Esophagus squamous epithelium (tissue), 5 donors: ENCODE measurements at places on chromosomes 12 and 14.

DNA sequence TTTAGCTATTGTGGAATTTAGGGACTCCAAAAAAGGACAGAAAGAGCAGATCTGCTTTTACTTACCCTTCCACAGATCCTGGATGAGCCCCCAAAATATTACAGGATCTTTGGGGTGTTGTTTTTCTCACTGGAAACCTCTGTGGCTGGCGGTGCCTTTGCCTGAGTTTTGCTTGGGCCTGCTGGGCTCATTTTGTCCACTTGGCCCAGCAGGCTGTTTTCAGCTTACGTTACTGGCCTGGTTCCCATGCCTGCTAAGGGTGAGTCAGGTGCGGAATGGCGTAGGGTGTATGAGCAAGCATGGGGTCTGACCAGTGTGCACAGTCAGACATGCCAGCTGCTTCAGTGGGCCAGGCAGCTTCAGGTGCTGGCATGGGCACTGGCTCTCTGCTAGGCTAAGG is 45.8 kb downstream of the HSD17B6 start:
- no peak for DNase-seq

- no peak for DNase-seq
These were observed 11.0 kb downstream of the PSMD9 start for GRCh38 chr12:121899590-121899989.

DNA sequence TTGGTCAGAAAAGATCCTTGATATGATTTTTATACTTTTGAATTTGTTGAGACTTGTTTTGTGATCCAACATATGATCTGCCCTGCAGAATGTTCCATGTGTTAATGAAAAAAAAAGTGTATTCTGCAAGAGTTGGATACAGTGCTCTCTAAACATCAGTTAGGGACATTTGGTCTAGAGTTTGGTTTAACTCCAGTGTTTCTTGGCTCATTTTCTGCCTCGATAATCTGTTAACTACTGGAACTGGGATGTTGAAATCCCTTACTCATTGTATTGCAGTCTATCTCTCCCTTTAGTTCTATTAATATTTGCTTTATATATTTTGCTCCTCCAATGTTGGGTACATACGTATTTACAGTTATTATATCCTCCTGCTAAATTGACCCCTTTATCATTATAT is 18.3 kb upstream of the TXNRD1 start:
- DNase-seq: no peak

- DNase-seq: no peak
These were observed 140.5 kb downstream of the SMOC1 start for GRCh38 chr14:70019695-70020094.

GRCh38 chr12:116712458-116713303 is 25.2 kb downstream of the SPRING1 start:
- no peak for DNase-seq
